ENCODE measurements at places on chromosomes 2 and 18.

DNA sequence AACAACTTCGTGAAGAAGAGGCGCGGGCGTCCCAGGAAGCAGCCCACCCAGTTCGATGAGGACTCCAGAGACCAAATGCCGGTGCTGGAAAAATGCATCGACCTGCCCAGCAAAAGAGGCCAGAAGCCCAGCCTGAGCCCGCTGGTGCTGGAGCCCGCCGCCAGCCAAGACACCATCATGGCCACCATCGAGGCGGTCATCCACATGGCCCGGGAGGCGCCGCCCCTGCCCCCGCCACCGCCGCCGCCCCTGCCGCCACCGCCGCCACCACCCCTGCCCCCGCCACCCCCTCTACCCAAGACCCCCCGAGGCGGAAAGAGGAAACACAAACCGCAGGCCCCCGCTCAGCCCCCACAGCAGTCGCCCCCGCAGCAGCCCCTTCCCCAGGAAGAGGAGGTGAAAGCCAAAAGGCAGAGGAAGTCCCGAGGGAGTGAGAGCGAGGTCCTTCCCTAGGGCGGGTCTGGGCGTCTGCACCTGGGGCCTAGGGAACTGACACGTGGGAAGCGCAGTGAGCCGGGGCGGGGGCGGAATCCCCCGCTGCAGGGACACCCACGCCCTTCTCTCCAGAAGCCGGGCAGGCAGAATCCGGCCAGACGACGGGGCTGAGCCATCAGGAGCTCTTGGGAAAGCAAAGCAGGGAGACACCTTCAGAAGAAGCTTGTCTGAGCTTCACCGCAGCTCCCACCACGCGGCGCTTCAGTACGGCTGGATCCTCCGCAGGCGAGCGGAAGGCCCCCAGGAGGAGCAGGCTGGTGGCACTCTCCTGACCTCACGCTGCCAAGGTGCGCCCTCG lies 382.8 kb downstream of the SETBP1 start:
- no peak for DNase-seq

GRCh38 chr2:230891064-230891463 lies 26.3 kb downstream of the ITM2C start:
- no peak for DNase-seq

DNA sequence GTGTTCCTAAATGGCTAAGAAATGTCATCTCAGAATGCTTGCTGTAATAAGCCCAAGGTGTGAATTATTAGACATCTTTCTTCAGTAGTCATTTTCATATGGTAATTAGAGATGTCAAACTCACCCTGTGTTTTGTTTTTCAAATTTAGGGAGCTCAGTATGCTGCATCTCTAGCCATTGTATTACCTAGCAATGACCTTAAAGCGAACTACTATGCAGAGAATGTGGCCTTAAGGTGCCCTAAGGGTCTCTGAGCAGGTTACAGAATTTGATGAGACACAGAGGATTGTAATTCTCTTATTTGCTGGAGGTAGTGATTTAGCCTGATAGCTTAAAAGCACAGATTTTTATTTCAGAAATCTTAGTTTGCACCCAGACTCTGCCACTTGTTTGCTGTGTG lies 1052.6 kb upstream of the DDX18 start:
- DNase-seq = no peak

DNA sequence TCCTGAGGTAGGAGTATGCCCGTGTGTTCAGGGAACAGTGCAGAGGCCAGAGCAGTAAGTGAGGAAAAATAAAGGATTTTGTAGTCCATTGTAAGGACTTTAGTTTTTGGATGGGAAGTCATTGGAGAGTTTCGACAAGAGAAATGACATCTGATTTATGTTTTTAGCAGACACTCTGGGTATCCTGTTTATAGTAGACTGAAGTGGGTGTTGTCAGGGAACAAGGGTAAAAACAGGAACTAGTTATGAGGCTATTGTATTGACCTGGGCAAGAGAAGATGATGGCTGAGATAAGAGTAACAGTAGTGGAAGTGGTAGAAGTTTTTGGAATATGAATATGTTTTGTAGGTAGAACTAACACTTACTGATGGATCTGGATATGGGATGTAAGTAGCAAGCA lies 59.8 kb downstream of the GTF2A1L start:
- DNase-seq = no peak

DNA sequence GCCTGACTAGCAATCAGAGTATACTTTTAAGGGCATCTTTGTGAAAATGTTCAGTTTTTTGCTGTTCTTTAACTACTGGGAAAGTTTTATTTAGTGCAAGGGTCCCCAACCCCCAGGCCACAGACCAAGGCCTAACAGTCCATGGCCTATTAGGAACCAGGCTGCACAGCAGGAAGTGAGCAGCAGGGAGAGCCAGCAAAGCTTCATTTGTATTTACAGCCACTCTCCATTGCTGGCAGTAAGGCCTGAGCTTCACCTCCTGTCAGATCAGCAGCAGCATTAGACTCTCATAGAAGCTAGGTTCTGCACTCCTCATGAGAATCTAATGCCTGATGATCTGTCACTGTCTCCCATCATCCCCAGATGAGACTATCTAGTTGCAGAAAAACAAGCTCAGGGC lies 17.1 kb upstream of the NR4A2 start:
- DNase-seq = no peak

DNA sequence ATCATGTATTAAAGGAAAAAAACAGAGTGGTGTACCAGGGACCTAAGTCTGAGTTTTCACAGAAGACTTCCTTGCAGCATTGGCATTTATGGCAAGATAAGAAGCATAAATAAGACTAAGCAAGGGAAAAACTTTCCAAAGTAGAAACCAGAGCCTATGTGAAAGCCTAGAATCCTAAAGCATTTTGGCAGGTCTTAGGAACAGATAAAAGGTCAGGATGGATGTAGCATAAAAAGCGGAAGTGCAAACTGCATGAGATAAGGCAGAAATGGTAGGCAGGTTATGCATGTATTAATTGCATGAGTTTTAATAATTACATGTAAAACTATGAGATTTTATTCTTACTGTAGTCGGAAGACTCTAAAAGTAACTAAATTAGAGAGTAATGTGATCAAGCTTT lies 596.5 kb downstream of the SUCLG1 start:
- no peak for DNase-seq

GRCh38 chr2:180322781-180323180 lies 315.7 kb upstream of the CWC22 start:
- no peak for DNase-seq

DNA sequence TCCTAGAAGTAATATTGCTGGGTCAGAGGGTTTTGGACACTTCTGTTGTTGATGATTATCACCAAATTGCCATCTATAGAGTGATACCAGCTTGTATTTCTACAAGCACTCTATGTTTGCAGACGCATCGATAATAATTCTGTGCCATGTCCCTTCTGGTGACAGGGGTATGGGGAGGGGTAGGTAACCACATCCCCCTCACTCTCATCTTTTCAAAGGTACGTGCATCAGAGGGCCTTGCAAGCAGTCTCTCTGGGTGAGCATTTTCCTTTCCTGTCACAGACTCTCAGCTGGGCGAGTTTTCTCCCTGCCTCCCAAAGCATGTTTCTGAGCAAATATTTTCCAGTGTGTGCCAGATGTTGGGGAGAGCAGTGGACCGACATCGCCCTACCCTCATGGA lies 98.0 kb downstream of the SMAD7 start:
- no peak for DNase-seq

DNA sequence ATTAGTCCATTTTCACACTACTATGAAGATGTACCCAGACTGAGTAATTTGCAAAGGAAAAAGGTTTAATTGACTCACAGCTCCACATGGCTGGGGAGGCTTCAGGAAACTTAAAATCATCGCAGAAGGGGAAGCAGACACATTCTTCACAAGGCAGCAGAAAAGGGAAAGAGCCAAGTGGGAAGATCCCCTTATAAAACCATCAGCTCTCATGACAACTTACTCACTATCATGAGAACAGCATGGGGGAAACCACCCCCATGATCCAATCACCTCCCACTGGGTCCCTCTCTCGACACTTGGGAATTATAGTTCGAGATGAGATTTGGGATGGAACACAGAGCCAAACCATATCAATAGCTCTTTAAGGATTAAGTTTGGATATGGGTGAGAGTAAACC lies 246.1 kb upstream of the CYRIA start:
- no peak for DNase-seq

GRCh38 chr2:203341741-203342310 lies 13.6 kb downstream of the ABI2 start:
- no peak for DNase-seq

Measured in nephron progenitor cell (in vitro differentiated cells).